HTR-8/SVneo (cell line): ENCODE measurements at places on chromosomes 12 and 14.

GRCh38 chr14:67599698-67600561 lies at the start of gene PIGH:
TSS of gene PIGH (minus strand) at chr14:67600268. CDS start at chr14:67600203, 65 bp downstream.
- peak; percentile 100 for DNase-seq

- DNase-seq, result no peak
Observed at GRCh38 chr14:53127151-53127550, 26.0 kb downstream of the DDHD1 start.

DNA sequence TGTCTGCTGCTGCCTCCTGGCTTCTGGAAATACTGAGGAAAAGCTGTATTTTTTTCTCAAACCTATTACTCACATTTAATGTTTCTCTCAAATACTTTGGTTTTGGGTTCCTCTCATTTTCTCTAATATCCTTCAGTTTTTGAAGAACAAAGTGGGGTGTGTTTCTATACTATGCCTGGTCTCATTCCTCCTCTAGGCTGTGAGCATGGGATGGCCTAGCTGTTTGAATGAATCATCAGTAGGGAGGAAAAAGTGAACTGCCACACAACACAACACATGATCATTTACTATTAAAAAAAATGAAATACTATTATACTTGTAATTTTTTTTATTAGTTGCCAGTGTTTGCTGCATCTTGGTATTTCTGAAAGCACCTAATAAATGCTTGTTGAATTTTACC lies 11.3 kb upstream of the SMCO3 start:
- no peak for DNase-seq

- no peak for DNase-seq
Observed at GRCh38 chr14:69260861-69261564, 1.1 kb downstream of the GALNT16 start.

DNA sequence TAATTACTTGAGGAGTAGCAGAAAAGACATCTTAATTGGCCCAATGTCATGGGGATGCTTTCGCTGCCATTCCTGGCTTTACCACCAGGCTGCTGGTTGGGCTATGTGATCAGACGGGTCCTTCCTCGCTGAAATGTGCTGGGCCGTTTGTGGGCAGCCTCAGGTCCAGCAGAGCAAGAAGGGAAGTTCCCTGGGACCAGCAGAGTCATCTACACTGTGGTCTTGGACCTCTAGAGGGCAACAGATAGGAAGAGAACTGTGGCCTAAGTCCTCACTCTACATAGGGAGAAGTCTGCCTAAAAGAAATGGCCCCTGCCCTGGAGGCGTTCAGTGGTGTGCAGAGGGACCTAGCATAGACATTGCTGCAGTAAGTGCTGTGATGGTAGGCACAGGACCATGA lies 10.9 kb downstream of the EVL start:
- no peak for DNase-seq

DNA sequence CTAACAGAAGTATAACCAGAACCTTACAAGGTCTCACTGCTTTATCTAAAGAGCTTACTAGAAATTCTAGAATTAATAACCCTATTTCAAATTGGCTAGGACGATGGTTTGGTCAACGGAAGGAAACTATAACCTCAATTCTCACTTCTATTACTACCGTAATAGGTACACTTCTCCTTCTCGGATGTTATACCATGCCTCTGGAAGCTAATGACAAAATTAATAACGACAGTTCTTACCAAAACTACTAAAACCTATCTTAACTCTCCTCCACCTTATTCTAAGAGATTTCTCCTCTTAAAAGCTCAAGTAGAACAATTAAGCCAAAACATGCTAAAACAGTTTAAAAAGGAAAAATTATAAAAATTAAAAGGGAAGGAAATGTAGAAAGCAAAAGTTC lies 23.7 kb upstream of the UBC start:
- no peak for DNase-seq

GRCh38 chr14:64736271-64737169 lies 32.3 kb downstream of the PLEKHG3 start:
- no peak for DNase-seq

DNA sequence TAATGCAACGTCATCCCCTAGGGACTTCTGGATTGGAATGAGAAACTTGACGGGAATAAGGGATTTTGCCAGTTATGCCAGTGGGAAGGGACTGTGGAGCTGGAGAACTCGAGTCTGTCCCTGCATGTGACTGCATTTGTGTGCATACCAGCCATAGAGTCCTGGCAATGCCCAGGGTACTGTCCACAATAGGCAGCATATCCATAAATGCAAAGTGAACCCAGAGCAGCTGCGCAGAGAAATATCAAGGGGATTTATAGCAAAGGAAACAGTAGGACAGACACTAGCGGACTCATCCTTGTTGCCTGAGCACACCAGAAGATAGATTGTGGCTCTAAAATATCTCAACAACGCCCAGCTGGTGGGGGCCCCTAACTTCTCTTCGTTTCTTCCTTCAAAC lies 247.1 kb upstream of the SRRM4 start:
- DNase-seq, result no peak

DNA sequence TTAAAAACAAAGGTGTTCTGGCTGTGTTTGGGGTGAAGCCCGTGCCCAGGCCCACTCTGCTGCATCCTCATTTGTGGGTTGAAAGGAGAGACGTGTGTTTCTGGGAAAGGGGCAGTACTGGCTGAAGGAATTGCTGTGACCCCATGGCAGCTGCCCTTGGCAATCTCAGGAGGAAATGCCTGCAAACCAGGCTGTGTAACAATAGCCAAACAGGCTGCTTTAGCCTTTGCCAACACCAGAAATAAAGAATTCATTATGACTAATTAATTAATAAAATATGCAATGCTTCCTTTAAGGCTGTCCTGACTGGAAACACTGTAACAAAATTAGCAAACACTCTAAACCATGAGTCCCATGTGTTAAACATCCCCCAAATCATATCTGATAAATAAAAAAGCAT lies 53.0 kb upstream of the KRR1 start:
- no peak for DNase-seq

DNA sequence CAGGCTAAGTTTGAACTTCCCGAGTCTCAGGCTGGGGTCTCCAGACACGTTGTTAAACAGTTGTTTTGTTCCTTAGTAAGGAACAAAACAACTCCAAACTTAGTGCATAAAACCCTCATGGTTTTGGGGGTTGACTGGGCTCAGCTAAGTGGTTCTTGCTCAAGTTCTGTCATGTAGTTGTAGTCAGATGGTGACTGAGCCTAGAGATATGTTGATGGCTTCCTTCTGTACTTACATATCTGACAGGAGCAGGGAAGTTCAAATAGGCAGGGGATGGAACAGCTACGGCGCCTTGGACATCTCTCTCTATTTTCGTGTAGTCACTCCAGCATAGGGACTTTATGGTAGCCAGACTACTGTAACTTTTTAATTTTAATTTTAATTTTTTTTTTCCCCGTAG lies 45.7 kb downstream of the SPATS2 start:
- no peak for DNase-seq

- no peak for DNase-seq
Observed at GRCh38 chr12:124565656-124566160, 1.7 kb downstream of the NCOR2 start.

DNA sequence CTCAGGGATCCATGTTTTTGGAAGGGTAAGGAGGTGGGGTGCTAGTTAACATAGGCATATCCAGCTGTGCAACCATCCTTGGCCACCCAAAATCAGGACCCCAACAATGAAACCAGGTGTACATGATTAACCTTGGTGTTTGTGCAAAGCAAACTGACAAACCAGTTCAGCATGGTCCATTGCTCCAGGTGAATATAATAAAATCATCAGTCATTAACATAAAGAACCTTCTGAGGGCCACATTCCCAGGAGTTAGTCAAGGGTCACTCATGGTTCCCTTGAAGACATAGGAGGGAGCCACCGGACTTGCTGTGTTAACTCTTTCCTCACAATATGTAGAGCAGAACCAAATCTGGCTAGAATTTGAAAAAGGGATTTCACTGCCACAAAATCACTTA lies 17.8 kb downstream of the SLC38A2 start:
- no peak for DNase-seq

DNA sequence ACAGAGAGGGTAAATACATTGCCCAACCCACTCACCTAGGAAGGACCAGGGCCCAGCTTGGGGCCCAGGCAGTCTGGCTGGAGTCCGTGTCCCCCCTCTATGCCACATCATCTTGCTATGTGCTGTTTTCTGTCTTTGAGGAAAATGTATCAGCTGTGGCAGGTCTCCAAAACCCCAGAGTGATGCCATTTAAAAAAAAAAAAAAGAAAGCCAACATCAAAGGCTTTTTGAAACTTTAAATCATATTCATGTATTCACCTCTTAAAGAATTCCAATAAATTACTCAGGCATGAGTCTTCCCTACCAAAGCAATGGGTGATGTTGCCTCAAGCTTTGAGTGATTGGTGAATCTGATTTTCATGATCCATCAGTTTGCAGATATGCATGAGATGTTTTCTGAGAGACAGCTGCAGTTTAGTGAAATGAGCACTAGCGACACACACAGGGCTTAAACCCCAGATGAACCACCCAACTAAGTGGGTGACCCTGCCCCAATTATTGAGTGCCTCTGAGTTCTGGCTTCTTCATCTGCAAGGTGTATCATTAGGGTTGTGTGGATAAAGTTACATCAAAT lies 6.1 kb downstream of the KRT81 start:
- DNase-seq, result peak; percentile 57

DNA sequence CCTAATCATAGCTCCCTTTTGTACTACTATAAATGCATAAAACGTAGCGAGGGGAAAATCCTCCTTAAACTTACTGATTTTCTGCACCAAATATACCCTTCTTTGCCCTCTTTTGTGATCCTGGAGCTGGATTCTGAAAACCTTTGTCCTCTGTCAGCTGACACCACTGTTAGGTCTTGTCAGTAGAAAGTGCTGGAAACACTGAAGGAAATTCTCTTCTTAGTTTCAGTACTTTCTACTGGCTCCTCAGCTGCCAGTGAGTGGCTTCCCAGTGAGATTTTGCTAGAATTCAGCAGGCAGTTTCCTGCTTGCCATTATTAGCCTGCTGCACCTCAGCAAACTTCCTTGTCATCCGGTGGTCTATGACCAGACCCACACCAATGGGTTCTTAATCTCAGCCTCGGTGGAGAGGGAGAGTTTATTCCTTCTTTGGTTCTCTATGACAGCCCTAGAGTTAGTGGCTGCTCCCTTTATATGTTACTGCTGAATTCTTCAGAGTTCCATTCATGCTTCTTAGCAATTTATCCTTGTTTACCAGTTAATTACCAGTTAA lies 476.2 kb downstream of the FSCB start:
- DNase-seq, result no peak

- DNase-seq, result no peak
Observed at GRCh38 chr12:41045509-41045908, 142.6 kb upstream of the PDZRN4 start.

DNA sequence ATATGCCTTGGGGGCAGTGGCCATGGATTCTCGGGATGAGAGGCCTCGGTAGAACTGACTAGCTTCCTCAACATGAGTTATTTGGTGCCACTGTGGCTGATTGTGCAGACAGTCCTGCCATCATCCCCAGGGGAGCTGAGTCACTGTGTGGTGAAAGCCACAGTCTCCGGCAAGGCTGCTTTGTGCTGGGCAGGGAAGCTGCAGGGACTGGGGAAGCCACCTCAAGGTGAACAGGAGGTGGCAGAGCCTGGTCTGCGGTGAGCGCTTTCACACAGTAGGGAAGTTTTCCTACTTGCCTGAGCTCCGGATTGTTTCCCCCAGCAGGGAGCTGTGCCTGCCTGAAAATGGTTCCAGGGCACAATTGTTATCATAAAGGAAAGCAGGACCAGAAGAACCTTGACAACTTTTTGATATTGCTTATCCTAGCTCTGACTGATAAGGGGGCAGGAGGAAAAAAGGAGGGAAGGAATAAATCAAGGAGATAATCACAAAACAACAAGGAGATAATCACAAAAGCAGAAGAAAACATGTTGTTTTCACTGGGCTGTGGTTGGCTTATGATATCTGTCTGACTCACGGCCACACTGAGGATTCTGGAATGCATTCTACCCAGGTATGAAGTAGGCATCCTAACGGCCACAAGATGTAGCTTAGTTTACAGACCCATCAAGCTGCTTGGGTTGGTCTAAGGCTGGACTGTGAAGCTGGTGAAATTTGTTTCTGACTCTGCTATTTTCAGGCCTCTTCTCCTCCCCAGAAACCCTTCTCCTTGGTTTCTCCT lies 32.2 kb upstream of the GNG2 start:
- DNase-seq, result peak; percentile 41

DNA sequence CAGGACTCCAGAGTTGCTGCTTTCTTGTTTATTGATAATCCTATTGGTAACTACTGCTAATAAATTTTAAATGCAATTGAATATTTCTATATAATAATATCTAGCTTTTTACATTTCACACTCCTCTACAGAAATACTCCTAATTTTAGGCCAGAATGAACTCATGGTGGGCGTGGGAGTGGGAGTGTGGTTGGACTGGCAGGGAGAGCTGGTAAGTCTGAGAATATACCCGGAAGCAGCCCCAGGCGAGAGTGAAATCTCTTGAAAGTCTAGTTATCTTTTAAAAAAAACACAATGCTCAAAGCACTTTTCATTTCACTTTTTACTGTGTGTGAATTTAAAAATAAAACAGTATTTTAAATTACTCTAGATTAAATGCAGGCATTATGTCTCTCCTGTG lies 4.7 kb downstream of the TMEM263 start:
- DNase-seq, result no peak

DNA sequence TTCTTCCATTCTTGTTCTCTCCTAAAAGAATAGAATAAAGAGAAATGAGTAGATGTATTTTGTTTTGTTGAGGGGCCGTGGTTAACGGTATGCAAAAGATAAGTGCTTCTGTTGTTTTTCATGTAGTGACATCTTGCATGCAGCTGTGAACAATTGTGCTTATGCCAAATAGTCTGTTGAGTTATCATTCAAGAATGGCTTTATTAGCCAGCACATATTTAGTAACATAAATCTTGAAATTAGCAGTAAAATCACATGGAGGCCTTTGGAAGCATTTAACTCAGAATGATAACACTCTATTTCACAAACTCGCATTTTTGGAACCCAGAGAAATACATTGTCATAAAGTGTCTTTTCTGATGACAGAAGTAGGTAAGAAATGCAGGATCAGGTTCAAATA lies 1772.0 kb upstream of the FLRT2 start:
- DNase-seq, result no peak

DNA sequence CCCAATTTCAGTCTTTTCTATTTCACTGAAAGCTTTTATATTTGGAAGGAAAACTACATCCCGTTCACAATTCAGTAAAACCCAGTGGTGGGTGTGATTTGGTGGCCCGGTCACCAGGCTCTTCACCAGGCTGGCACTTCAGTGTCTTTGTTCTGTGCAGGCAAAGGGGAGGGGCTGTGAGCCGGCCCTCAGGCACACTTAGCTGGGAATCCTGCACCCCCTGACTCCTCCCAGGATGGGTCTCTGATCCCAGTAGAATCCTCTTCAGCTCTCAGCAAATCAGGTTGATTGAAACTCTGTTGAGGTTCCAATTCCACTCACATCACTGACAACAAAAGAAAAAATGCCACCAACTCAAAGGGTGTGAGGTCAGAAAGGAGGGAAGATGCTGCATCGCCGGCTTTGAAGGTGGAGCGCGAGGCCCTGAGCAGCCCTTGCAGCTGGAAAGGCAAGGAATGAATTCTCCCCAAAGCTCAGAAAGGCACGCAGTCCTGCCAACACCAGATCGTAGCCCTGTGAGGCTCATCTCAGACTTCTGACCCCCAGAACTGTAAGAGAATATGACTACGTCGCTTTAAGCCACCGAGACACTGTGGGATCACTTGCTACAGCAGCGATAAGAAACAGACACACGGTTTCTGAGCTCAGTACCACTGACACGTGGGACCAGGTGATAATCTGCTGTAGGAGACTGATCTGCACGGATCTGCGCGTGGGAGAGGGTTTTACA lies 166.6 kb downstream of the PIWIL1 start:
- DNase-seq, result no peak
